ENCODE measurements at places on chromosomes 7 and 10. TPM values are rescaled to one million over a fixed set of nuclear protein-coding genes. Genes with fewer than 3 reads are reported as not detected.

CCDC172 gene
- total RNA-seq, result 0.53 TPM

GRK5 gene
- total RNA-seq, result 4.0 TPM

MEST gene
- 119 TPM for total RNA-seq

TRIM73 gene
- total RNA-seq, result 1.3 TPM

TEX47 gene
- total RNA-seq, result not detected

MALRD1 gene
- total RNA-seq, result 0.35 TPM

ZNF277 gene
- 31.7 TPM for total RNA-seq

GTF2IRD2 gene
- total RNA-seq, result 10.6 TPM

NUDT13 gene
- total RNA-seq, result 0.57 TPM

HERC4 gene
- 56.1 TPM for total RNA-seq

C10orf62 gene
- 0.31 TPM for total RNA-seq

MINDY4 gene
- total RNA-seq, result 4.7 TPM

BNIP3 gene
- 86.5 TPM for total RNA-seq

CALML5 gene
- total RNA-seq, result not detected

SPDYE16 gene
- total RNA-seq, result 1.6 TPM

RPP30 gene
- total RNA-seq, result 34.1 TPM

ASL gene
- total RNA-seq, result 8.2 TPM

PNLIPRP3 gene
- total RNA-seq, result 0.22 TPM

DIP2C gene
- total RNA-seq, result 26.3 TPM

TMEM236 gene
- 0.20 TPM for total RNA-seq

NKX2-3 gene
- total RNA-seq, result not detected

KLF14 gene
- total RNA-seq, result 0.30 TPM

HOXA11 gene
- 2.6 TPM for total RNA-seq

FBXO24 gene
- total RNA-seq, result 0.67 TPM

BLVRA gene
- total RNA-seq, result 19.5 TPM

ZNF398 gene
- 10.9 TPM for total RNA-seq

UNCX gene
- not detected for total RNA-seq

PSMG3 gene
- 44.2 TPM for total RNA-seq

PON1 gene
- not detected for total RNA-seq

DRGX gene
- total RNA-seq, result 0.20 TPM

TRIM56 gene
- total RNA-seq, result 2.4 TPM

IFIT1B gene
- 0.93 TPM for total RNA-seq

CCL24 gene
- total RNA-seq, result not detected

FAM221A gene
- total RNA-seq, result 14.2 TPM

ARMC3 gene
- 0.22 TPM for total RNA-seq

DENND2A gene
- total RNA-seq, result 23.3 TPM

TNKS2 gene
- 56.8 TPM for total RNA-seq

FGL2 gene
- total RNA-seq, result 60.3 TPM

NOS3 gene
- 3.0 TPM for total RNA-seq

TLX1 gene
- not detected for total RNA-seq

VPS37D gene
- total RNA-seq, result 13.2 TPM

SPOCK2 gene
- 39.4 TPM for total RNA-seq

FMC1 gene
- 49.6 TPM for total RNA-seq

FRAT1 gene
- total RNA-seq, result 3.6 TPM
